Right ventricle myocardium superior (tissue), 1 donor: ENCODE measurements at places on chromosomes 11 and 22. TPM values are rescaled to one million over a fixed set of nuclear protein-coding genes. Genes with fewer than 3 reads are reported as not detected.

The ANO1 gene
- total RNA-seq = 6.2 TPM

DNA sequence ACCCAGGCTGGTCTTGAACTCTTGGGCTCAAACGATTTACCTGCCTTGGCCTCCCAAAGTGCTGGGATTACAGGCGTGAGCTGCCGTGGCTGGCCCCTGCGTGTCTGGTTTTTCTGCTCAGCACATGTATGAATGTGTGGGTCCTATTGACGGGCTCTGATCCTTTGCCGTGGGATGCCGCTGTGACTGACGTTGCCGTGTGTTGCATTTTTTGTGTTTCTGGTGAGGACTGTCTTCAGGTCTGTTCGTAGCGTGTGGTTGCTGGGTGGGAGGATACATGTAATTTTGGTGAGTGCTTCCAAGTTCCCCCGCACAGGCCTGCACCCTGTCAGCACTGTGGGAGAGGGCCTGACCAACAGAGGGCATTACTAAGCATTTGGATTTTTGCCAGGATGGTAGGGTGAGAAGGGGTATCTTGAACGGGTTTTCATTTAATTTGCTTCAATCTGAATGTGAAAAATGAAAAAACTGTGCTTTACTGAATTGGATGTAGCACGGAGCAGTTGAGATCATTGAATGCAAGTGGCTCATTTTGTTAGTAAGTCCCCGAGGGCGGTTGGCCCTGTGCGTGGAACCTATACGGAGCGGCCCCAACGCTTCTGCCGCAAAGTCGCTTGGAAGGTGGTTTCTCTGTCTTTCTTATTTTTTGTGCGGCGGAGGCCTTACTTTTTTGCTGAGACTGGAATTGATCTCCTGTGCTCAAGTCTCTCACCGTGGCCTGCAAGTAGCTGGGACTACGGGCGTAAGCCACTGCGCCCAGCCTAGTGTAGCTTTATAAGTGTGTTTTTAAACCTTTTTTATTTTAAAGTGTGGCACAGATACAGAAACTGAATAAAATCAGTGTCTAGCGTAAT, 8.2 kb downstream of the ZBED4 start:
- no peak for DNase-seq

DNA sequence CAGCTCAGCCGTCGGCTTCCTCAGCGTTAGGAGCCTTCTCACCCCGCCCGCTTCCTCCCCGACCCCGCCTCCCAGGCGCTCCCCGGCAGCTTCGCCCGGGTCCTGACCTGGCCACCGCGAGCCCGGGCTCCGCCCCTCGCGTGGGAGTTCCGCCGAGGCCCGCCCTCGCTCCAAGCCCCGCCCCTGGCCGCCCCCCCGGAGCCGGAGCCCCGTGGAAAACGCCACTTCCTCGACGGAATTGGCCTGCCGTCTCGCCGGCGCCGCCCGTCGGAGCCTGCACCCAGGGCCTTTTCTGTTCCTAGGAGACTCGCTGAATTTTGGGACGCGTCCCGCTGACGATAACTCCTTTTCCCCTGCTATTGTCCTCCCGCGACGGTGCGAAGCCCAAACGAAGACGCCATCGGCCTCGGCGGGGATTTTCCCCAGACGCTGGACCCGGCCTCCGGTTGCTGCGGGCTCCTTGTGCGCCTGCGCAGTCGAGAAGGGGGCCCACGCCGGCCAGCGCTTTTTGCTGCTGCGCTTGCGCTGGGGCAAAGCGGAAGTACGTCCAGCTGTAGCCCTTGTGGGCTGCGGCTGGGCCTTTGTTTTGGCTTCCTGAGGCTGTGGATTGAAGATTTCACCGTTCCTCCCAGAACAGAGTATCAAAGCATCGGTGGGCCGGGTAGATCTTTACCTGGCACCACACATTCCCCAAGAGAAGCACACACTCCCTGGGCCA, 10.0 kb downstream of the RELA start:
- peak; percentile 96 for DNase-seq

The NAV2 gene
- 10.5 TPM for total RNA-seq

GRCh38 chr11:69627551-69627950, 13.4 kb upstream of the CCND1 start:
- DNase-seq = no peak
